Amniotic stem cell (primary cell): ENCODE measurements at places on chromosomes 4 and X.

- no peak for DNase-seq
Measured at GRCh38 chr4:122747068-122747467, 14.6 kb downstream of the BBS12 start.

GRCh38 chrX:1313788-1314187 is 22.8 kb upstream of the IL3RA start:
- no peak for DNase-seq

- no peak for DNase-seq
Measured at GRCh38 chr4:187183826-187184225, 460.2 kb upstream of the FAT1 start.

GRCh38 chrX:121032531-121032930 is 14.9 kb upstream of the GLUD2 start:
- DNase-seq, result no peak

DNA sequence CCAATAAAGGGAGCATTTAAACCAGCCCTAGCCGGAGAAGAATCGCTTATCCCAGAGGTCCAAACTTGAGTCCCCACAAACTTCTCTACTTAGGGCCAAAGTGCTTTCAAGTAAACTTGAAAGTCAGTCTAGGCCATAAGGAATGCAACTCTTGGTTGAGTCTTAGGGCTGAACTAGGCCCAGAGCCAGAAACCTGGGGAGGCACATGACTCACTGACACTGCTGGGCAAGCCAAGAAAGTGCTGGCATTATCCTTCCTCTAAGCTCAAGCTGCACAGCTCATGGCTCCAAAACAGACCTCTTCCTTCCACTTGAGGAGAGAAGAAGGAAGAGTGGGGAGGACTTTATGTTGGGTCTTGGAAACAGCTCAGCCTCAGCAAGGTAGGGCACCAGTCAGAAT is 1257.3 kb upstream of the DIAPH2 start:
- DNase-seq, result no peak

DNA sequence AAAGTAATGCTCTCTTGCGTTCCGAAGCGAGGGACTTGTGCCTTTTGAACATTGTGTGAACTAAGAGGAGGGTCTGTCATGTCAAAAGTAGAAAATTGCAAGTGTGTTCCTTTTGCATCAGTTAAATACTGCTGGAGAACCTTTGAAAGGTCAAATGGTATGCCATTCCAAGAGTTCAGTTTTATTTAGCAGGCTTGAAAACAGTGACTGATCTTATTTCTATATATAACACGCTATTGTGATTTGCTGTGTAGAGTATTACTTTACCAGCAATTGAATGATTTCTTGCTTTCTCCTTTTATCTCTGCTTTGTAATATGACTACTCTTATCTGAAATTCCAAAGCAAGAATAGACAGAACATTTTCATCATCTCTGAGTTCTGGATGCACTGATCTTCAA is at the start of gene TECRL:
TSS of gene TECRL (minus strand) at position 151 of the 400 bp plus-strand sequence. CDS start at position 52, 99 bp downstream.
- no peak for DNase-seq

DNA sequence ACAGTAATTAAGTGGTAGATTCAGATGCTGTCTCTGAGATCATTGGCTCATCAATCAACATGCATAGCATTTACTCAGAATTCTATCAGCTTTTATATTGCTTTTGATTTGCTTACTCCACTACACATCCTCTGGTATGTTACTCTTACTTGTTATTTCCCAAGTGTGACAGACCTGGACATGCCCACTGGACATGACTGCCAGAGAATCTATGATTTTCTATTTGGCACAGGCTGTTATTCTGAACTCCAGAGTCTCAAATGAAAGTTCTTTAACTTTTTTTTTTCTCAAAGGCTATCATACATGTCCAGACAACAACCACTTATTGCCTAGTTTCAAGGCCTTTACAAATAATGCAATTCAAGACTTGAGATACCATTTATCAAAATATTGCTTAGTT is 116.1 kb upstream of the ARHGAP24 start:
- no peak for DNase-seq

DNA sequence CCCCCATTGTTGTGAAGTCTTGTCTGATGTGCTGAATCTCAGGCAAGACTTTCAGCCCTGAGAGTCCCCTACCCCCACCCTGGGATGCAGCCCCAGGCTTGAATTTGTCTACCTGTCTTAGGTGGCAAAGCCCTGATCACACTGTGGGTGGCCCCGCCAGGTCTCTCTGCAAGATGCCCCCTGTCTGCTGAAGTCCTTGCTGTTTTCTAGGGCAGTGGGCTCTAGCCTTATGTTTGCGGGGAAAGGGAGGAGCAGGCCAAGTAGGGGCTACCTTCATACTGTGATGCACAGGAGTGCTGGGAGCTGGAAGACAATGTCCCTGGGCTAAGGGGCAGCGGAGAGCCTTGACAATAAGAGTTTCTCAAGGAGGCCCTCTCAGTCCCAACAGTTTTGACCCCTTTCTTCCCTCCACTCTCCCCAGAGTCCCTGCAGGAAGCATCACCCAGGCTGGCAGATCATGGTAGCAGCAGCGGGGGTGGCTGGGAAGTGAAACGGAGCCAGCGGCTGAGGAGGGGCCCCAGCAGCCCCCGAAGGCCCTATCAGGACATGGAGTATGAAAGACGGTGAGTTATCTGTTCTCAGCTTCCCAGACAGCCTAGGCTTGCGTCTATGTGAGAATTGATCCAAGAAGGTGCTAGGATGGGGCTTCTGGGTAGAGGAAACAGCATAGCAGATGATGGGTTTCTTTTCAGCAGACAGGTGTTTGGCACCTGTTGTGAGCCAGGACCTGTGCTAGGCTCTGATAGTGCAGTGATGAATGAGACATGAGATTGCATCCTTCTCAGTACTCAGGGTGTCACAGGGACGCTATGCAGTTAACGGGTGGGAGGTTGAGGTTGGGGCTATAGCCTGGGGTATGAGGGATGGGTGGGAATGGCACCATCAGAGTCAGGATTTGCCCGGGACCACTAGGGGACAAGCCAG is 2.2 kb downstream of the RBM10 start:
- DNase-seq, result no peak

DNA sequence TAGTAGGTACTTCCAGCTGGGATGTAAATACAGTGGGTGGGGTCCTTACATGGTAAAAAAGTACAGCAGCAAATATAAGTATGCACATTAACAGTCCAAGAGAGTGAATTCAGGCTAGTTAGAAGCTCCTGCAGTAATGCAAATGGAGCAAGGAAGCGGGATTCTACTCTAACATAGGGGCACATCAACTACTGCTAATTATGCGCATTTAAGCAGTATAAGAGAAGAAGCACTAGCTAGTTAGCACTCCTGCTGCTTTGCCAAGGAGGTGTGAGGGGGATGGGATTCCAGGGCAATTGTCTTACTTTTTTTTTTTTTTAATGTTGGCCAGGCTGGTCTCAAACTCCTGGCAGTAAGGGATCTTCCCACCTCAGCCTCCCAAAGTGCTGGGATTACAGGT is 284.1 kb downstream of the CHIC1 start:
- no peak for DNase-seq

- peak; percentile 92 for DNase-seq
Measured at GRCh38 chr4:38663801-38664705, at the start of gene KLF3. Gene KLF3, plus strand, starts transcription at chr4:38664199. Its CDS starts 16,427 bp downstream, at chr4:38680626.

DNA sequence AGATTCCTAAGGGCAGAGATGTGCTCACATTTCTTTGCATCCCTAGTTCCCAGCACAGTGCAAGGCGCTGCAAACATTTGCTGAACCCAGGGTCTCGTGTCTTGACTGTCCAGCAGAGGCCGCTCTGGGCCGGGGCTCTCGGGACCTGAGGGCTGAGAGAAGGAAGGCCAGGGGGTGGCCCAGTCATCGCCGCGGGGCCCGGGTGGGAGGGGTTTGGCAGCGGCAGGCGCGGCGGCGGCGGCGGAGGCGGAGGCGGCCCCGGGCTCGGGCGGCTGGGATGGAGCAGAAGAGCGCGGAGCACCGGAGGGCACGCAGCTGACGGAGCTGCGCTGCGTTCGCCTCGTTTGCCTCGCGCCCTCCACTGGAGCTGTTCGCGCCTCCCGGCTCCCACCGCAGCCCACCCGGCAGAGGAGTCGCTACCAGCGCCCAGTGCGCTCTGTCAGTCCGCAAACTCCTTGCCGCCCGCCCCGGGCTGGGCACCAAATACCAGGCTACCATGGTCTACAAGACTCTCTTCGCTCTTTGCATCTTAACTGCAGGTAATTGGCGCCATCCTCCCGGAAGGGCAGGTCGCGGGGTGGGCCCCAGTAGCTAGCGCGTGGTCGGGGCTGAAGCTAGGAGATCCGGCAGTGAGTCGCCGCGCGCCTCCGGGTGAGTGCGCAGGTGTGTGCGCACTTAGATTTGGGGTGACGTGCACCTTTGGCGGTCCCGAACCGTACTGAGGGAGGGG is at the start of gene PARM1:
TSS of gene PARM1 (plus strand) at position 285 of the 730 bp plus-strand sequence. CDS start at position 497, 212 bp downstream.
- DNase-seq, result peak; percentile 20

- no peak for DNase-seq
Measured at GRCh38 chr4:183321516-183321915, 710 bp downstream of the CLDN24 start.

- no peak for DNase-seq
Measured at GRCh38 chr4:146311238-146311970, 97.1 kb downstream of the REELD1 start.

GRCh38 chr4:70705183-70706043 is 16.4 kb upstream of the RUFY3 start:
- DNase-seq, result peak; percentile 36

- peak; percentile 2 for DNase-seq
Measured at GRCh38 chr4:76856243-76857073, 41.5 kb downstream of the SOWAHB start.

- DNase-seq, result no peak
Measured at GRCh38 chr4:108754327-108754726, 8.5 kb downstream of the ETNPPL start.

GRCh38 chr4:15893962-15894361 is 44.6 kb downstream of the FGFBP1 start:
- DNase-seq, result peak; percentile 72

- no peak for DNase-seq
Measured at GRCh38 chr4:4256799-4257198, 8.8 kb upstream of the TMEM128 start.

- no peak for DNase-seq
Measured at GRCh38 chr4:2261110-2261852, 628 bp downstream of the MXD4 start.

DNA sequence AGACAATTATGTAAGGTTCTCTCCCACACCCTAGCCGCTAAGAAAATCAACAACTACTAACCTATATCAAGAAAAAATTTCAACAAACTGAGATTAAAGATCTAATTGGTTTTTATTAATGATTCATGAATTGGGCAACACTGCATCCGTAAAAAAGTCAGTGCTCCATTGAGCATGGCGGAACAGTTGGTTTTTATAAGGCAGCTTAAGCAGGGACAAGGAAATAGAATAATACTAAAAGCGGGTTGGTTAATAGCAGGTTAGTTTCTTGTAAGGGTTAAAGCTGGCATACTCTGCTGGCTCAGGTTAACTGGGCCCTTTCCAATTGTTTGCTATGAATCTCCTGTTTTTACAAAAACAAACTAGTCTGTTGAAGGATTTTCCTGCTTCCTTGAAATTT is 202.3 kb upstream of the RASGEF1B start:
- DNase-seq, result no peak

DNA sequence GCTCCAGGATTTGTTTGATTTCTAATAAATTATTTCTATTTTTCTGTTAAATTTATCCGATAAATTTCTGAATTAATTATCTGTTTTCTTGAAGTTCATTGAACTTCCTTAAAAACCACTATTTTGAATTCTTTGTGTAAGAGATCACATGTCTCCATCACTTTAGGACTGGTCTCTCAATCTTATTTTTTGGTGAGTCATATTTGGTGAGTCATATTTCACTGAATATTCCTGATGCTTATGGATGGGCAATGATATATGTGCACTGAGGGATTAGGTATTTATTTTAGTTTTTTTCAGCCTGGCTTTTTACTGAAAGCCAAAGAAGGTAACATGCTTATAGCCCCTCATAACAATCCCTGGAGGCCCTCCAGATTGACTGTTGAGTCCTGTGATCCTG is 48.5 kb upstream of the IL15 start:
- no peak for DNase-seq

GRCh38 chr4:17958181-17958580 is 63.4 kb downstream of the LCORL start:
- DNase-seq, result no peak

DNA sequence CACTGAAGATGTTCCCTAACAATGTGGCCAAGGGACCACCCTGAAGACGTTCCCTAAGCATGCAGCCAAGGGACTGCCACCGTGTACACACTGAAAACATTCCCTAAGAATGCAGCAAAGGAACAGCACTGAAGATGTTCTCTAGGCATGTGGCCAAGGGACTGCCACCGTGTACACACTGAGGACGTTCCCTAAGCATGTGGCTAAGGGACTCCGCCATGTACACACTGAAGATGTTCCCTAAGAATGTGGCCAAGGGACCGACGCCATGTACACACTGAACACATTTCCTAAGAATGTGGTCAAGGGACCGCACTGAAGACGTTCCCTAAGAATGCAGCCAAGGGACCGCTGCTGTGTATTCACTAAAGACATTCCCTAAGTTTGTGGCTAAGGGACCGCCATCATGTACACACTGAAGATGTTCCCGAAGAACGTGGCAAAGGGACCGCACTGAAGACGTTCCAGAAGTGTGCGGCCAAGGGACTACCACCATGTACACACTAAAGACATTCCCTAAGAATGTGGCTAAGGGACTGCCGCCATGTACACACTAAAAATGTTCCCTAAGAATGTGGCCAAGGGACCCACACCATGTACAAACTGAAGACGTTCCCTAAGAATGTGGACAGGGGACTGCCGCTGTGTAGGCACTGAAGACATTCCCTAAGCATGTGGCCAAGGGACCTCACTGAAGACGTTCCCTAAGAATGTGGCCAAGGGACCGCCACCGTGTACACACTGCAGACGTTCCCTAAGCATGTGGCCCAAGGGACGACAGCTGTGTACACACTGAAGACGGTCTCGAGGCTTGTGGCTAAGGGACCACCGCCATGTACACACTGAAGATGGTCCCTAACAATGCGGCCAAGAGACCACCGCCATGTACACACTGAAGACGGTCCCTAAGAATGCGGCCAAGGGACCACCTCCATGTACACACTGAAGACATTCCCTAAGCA is 54.8 kb downstream of the DHRSX start:
- DNase-seq, result no peak

GRCh38 chr4:137432446-137433311 is 99.6 kb downstream of the PCDH18 start:
- DNase-seq, result no peak
